Right lung (tissue), 10 donors: ENCODE measurements at places on chromosomes 1 and 21. TPM values are rescaled to one million over a fixed set of nuclear protein-coding genes. Genes with fewer than 3 reads are reported as not detected.

Gene IL23R
- 0.06 TPM for polyA plus RNA-seq

Gene SH3D21
- 20.0 TPM for polyA plus RNA-seq

Gene CHI3L1
- polyA plus RNA-seq = 0.43 TPM

Gene STPG1
- polyA plus RNA-seq = 9.5 TPM

Gene TUFT1
- polyA plus RNA-seq = 6.8 TPM

Gene CD52
- polyA plus RNA-seq = 4.6 TPM

Gene ZYG11A
- 0.14 TPM for polyA plus RNA-seq

Gene LRRC39
- 6.4 TPM for polyA plus RNA-seq

Gene NCAM2
- 6.7 TPM for polyA plus RNA-seq

Gene CHAF1B
- 8.7 TPM for polyA plus RNA-seq

Gene PDE9A
- polyA plus RNA-seq = 23.0 TPM

Gene HAO2
- polyA plus RNA-seq = 0.10 TPM

- peak; percentile 75 for DNase-seq
Observed at GRCh38 chr1:236654957-236655356, 31.3 kb upstream of the ACTN2 start.

- DNase-seq = peak; percentile 79
Observed at GRCh38 chr1:118185084-118185832, at the start of gene SPAG17. Gene SPAG17, minus strand, starts transcription at chr1:118185228. Its CDS starts 71 bp downstream, at chr1:118185157.

DNA sequence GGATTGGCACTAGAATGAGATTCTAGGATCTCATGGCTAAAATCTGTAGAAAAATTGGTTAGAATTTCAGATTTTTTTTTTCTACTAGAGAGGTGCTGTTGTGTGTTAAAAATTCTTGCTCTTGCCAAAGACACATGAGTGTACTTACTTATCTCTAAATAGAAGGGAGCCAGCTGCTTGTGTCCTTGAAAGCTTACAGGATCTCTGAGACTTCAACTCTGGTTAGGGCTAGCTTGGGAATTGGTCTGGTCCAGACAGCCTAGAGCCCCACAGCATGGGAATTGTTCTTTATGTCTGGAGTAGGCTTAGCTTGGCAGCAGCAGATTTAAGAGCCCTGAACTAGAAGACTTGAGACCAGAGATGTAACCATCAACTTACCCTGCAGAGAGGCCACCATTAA, 37.3 kb downstream of the MACO1 start:
- no peak for DNase-seq

DNA sequence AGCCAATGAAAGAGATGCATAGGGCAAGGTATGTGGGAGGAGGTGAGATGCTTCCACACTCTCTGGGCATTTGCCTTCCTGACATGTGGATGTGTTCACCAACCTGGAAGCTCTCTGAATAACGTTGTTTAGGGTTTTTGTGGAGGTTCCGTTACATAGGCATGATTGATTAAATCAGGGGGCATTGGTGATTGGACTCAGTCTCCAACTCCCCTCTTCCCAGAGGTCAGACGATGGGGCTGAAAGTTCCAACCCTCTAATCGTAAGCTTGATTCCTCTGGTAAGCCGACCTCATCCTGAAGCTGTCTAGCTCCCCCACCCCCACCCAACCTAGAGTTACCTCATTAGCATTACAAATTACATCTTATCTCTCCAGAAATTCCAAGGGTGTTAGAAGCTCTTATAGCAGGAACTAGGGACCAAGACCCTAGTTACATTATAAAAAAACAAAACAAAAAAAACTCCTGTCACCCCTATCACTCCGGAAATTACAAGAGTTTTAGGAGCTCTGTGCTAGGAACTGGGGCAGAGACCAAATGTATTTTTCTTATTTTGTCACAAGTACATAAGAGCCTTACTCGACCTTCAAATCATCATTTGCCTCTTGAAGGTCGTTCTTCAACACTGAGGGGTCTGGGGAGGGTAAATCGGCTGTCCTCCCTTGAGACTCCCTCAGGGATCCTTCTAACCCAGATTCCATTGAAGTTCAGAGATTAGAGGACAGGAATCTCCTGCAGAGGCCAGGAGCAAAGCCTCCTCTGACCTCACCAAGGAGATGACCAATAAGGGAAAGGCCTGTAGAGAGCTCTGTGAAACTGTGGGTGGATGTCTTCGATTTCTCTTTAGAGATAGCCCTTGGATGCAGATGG, 58.2 kb downstream of the DNTTIP2 start:
- no peak for DNase-seq

- no peak for DNase-seq
Observed at GRCh38 chr21:24375201-24375600, 1232.1 kb downstream of the MRPL39 start.

GRCh38 chr1:163036671-163037070, 32.5 kb upstream of the RGS4 start:
- DNase-seq = no peak

GRCh38 chr1:158059984-158060383, 66.5 kb downstream of the KIRREL1 start:
- DNase-seq = peak; percentile 42

GRCh38 chr1:240820816-240821215, 208.9 kb upstream of the GREM2 start:
- no peak for DNase-seq

DNA sequence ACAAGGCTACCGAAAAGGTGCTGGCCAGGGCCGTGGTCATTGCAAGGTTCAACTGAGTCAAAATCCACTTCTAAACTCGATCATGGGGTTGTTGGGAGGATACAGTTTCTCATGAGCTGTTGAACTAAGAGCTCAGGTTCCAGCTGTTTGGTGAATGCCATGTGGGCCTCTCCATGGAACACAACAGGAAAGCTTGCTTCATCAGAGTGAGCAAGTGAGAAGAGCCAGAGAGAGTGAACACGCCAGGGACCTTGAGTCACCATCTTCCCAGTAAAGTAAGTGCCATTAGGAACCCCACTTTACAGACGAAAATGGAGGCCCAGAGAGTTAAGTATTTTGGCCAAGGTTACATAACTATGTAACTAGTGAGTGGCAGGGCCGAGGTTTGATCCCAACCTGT, 475.1 kb upstream of the VAMP3 start:
- no peak for DNase-seq
